BJ (cell line): ENCODE measurements at places on chromosomes 6 and 20.

GRCh38 chr6:50353603-50354002 lies 303.9 kb upstream of the DEFB112 start:
- no peak for DNase-seq

DNA sequence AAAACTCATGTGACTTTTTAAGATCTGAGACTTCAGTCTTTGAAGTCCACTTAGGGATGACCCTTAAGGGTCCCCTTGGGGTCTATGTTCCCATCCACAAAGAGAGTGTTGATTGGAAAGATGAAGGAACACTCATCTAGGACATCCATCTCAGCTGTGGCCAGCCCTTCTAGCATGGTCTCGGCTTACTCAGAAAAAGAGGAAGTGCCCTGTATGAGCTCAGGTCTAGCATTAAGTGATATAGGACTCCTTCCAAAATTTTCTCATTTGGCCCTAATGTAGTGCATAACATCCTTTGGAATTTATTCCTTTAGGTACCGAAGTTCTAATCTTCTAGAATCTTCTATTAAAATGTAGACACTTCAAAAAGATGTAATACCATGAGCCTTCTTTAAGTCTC lies 77.4 kb downstream of the NDUFAF5 start:
- no peak for DNase-seq

DNA sequence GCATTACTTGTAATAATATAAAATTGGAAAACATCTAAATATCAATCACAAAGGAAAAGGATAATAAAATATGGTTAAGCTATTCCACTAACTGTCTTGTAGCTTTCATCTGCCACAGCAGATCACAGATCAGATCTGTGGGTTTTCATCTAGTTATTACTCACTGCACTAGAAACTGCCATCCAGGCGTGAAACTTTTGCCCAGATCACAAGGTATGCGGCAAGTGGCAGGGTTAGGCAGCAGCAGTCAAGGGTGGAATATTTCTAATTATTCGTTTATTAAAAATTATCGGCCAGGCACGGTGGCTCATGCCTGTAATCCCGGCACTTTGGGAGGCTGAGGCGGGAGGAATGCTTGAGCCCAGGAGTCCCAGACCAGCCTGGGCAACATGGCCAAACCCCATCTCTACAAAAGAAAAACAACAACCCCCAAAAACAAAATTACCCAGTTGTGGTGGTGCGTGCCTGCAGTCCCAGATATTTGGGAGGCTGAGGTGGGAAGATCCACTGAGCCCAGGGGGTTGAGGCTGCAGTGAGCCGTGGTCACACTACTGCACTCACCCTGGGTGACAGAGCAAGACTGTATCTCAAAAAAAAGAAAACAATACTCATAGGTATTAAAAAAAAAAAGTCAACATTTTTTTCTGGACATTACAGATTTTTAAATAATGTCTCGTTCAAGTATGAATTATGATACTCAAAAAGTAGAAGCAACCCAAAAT lies 32.1 kb downstream of the BEND3 start:
- DNase-seq = no peak

DNA sequence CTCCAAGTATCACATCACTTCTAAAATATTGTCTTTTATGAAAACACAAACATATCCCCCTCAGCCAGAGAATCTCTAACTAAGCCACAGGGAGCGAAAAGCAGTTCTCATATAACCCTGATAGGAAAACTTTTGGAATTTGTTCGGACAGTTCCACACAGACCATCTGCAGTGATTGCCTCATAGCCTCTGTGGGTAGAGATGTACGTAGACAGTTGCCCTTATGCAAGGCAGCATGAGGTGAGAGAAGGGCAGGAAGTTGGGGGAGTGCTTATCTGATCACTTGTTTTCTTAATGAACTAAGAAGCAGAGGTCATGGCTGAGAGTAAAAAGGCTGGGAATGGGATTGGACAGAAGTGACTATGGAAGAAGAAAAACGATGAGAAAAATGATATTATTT lies 39.6 kb downstream of the SLC23A2 start:
- no peak for DNase-seq

- DNase-seq = no peak
Observed at GRCh38 chr6:155958550-155958949, 502.9 kb upstream of the NOX3 start.

DNA sequence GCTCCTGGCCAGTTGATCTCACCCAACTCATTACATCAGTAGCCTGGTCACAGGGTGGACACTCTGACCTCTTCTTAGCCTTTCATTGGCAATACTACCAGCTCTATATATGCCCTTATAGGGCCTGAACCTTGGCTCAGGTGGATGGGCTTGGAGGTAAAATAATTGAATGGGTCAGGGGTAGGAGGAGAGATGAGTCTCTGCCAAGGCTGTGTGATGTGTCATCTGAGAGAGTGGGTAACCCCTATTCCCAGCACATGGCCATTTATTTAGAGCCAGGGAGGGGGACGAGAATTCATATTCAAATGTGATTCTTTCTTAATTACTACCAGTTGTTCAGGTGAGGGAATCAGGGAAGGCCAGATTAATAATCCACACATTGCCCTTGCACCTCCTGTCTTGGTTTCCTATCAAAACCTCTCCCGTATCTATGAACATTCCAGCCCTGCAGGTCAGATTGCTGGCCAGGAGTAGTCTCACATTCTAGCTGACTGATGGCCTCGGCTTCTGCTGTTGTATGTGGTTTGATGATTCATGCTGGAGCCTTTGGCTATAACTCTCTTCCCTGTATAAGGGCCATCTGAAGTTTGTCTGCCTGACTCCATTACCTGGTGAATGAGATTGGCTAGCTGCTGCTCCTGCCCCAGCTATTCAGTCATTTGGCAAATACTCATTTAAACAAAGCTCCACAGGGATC lies 13.4 kb downstream of the C20orf173 start:
- DNase-seq = peak; percentile 35

GRCh38 chr6:117072781-117073180 lies 192.6 kb upstream of the VGLL2 start:
- DNase-seq = no peak

DNA sequence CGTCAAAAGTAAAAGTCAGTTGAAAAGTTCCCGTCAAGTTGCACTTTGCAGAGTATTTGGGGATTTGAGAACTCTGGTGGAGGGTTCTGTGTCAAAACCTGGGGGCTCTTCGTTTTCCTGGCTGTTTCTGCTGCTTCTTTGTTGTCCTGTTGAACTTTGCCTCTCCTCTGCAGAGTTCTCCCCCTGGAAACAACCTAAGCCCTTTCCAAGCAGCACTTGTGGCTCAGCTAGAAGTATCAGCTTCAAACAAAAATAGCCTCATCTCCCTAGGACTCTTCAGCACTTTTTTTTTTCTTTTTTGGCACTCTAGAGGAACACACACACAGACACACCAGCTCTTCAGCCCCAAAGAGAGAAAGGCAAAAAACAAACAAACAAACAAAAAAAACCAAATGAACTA lies at the start of gene TRDN:
TRDN (minus strand) TSS at position 169 of the 400 bp plus-strand sequence. CDS start 175 bp downstream, outside the sequence.
- no peak for DNase-seq

- DNase-seq = no peak
Observed at GRCh38 chr6:164098857-164099267, 684.3 kb downstream of the QKI start.

DNA sequence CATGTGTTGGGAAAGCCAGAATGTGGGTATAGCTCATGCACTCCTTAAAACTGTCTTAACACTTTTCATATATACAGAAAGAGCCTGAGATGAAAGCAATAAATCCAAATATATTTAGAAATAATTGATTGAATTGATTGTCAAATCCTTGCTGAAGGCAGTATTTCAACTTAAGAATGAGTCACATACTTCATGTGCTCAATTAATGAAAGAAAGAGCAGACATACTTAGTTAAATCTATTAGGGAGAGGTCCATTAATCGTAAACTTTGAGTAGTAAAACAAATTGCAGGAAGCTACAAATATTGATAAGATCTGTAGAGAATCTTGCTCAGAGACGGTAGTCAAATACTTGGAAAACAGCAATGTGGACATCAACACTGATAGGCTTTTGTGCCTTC lies 261.6 kb upstream of the THEMIS start:
- DNase-seq = no peak
